ENCODE measurements at places on chromosomes 16 and 17.

GRCh38 chr16:15866451-15866850 is 9.6 kb upstream of the MYH11 start:
- DNase-seq = no peak

GRCh38 chr17:67381929-67382257 is 4.8 kb downstream of the PITPNC1 start:
- no peak for DNase-seq

DNA sequence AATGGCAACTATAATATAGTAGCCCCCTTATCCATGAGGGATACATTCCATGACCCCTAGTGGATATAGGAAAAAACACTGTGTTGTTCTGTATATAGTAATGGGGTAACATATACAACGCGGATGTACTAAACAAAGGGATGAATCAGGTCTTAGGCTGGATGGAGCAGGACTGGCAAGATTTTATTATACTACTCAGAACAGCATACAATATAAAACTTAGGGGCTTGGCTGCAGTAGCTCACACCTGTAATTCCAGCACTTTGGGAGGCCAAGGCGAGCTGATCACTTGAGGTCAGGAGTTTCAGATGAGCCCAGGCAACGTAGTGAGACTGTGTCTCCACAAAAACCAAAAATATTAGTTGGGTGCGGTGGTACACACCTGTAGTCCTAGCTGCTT is 26.8 kb downstream of the VMP1 start:
- DNase-seq = no peak

GRCh38 chr17:62895320-62896301 is 70.4 kb upstream of the TANC2 start:
- DNase-seq = no peak

DNA sequence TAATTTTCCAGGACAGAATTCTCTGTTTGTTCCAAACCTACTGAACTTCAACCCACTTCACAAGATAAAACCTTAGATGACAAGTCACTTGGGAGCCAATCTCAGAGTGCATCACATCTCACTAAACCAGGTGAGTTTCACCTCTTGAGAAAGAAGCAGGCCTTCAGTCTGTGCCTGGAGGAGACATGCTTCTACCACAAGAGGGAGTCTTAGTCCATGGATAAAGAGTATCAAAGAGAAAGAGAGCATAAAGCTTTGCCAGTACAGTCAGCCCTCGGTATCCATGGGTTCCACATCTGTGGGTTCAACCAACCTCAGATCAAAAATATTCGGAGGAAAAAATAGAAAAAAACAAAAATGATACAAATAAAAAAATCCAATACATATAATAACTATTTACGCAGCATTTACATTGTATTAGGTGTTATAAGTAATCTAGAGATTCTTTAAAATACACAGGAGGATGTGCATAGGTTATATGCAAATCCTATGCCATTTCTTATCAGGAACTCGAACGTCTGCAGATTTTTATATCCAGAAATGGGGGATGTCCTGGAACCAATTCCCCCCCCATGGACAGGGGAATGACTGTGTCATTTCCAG is 37.7 kb downstream of the DUSP14 start:
- peak; percentile 50 for DNase-seq

DNA sequence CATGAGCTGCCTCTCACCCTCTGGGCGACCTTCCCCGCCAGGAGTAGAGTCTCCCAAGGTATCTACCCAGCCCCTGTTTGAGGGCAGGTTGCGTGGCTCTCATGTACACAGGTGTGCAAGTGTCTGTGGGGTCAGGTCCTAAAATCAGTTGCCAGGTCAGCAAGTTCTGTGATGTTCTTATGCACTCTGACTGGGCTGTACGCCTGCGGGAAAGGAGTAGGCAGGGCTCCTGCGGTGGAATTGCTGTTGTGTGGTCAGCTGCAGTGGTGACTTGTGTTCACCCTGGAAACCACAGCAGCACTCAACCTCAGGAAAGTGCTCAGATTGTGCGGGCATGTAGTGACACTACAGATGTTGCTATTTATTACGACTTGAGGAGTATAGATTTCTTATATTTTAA is 19.4 kb downstream of the NARF start:
- no peak for DNase-seq

GRCh38 chr17:78313735-78314648 is 45.9 kb downstream of the SOCS3 start:
- DNase-seq = peak; percentile 45

DNA sequence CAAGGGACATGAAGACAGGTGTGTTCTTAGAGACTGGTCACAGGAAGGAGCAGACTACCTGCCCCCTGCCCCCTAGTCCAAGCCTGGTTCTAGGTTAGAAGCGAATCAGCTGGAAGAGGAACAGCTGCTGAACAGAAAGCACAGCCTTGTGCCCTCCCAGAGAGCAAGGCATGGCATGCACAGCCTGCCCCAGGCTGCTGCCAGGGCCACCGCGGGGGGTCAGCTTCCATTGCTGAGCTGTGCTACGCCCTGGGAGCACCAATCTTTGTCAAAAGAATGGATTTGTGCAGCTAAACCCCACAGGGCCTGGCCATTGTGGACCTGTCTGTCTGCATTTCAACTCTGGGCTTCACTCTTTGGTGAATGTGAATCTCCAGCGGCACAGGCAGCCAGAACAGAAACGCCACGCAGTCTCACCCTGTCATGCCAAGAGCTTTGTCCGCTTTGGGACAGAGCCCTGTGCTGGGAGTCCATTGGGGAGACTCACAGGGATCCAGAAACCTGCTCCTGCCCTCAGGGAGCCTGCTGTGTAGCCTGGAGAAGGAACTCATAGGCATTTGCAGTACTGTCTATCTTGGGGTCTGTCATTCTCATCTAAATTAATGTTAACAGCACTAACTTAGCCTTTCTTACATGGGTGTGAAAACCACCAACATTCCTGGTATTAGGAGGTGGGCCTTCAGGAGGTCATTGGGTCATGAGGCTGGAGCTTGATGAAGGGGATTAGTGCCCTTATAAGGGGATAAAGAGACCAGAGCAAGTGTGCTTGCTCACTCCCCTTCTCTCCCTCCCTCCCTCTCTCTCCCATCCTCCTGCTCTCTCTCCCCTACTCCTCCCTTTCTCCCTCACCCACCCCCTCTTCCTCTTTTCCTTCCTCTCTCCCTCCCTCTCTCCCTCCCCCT is 25.6 kb upstream of the CDRT4 start:
- no peak for DNase-seq

DNA sequence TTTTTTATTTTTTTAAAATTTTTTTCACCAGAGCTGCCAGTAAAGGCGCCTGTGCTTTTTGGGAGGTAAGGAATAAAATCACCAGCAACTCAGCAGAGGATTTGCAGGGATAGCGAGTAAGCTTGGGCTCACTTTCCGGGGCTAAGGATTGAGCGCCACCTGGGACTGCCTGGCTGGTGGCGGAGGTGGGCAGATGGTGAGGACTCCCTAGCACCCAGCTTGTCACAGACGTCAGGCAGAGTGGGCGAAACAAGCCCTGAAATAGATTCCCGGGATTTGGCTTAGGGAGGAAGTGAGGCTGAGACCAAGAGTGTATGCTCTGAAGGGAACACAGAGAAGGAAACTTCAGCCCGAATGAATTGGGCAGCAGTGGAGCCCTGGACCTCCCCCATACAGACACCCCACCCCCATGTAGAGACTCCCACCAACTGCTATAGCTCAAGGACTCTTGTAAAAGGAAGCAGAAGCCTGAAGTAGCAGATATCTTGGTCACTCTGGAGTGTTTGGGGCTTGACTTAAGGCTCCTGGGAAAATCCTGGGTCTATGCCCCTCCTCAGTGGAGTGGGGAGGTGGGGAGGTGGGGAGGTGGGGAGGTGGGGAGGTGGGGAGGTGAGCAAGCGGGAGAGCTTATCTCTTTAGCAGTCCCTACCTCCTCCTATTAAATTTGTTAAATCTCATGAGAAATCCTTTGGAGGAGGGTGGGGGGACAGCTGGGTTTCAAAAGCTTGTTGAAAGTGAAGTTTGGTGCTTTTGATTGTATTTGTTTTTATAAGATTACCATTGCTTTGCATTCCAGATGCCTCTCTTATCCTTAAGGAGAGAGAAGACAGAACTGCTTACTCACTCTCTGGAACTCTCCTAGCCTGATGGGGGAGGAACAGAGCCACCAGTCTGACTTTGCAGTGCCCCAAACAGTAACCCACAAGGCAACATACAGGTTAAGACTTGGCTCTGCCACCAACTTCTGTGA is 8.2 kb downstream of the ARL4D start:
- DNase-seq = no peak

- peak; percentile 74 for DNase-seq
These were observed 31.5 kb upstream of the CDH5 start for GRCh38 chr16:66334853-66335574.

DNA sequence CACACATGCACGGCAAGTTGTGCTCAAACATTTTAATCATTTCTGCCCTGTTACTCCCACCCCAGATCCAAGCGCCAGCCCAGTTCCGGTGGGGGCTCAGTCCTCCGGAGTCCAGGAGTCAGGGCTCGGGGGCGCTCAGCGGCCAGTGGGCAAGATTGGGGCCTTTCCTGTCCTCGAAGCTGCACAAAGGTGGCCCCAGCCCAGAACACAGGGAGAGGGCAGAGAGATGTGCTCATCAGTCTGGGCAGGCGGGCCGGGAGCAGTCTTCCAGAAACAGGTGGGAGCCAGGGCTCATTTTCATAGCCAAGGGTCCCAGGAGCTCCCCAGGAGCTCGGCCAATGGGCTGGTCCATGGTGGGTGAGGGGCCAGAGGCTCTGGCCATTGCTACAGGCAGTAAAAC is 4.1 kb downstream of the PRSS8 start:
- DNase-seq = no peak

DNA sequence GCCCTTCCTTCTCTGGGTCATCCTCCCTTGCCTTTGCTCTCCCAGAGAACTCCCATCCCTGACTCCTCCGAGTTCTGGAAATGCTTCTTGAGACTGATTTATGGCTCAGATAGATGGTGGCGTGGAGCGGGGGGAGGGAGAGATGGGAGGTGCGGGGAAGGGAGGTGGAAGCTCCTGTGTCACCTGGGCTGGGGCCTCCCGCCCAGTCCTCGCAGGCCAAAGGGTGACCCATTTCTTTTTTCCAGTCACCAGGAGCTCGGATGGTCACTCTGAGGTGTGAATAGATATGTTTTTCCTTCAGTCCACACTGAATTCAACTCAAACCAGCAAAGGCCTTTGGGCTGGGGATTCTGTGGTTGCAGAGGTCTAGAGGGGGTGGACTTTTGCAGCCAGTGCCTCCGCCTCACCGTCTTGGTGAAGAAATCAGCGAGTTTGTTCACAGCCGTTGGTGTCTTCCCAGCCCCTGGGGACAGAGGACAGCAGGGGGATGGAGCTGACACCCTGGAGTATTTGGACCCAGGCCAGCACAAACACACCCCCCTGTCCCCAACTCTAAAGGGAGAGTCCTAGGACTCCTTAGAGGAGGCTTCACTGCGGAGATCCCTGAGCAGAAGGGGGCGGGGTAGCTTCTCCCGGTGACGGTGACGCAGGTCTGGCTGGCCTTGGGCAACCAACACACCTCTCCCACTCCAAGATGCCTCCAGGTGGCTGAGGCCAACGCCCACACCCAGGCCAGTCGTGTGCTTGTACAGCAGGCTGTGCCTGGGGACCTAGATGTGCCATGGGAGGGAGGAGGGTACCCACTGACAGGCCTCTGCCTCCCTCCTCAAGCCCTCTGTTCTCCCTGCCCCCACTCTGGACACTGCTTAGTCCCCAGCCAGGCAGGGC is 80.6 kb downstream of the AMFR start:
- no peak for DNase-seq

DNA sequence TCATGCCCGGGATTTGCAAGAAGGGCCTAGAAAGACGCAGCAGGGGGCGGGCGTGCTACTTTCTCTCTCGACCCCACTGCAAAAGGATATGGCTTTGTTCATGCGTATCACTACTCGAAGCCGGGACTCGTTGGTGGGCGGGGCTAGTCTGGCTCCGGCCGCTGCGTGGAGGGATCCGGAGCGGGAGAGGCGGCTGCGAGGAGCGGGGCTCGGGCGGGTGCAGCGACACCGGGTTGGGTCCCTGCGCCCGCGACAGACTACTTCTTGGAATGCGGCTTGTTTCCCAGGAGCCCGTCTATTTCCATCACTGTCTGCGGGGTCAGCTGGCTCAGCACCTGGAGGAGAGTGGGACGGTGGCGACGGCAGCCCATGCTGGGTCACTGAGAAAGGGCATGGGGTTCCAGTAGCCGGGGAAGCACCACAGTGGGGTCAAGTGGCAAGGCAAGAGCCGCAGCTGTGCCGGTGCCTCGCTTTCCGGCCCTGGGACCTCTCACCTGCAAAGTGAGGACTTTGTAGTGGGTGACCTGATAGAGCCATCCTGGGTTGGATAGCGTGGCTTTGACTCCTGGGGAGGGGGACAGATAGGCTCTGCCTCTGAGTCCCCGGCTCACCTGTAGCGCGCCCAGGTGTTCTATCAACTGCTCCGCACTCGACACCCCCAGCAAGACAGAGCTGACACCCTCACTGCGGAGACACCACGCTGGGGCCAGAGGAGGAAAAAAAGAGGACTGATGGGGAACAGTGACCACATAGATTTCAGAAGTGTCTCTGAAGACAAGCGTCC is 6.6 kb downstream of the KCNAB3 start:
- peak; percentile 89 for DNase-seq

DNA sequence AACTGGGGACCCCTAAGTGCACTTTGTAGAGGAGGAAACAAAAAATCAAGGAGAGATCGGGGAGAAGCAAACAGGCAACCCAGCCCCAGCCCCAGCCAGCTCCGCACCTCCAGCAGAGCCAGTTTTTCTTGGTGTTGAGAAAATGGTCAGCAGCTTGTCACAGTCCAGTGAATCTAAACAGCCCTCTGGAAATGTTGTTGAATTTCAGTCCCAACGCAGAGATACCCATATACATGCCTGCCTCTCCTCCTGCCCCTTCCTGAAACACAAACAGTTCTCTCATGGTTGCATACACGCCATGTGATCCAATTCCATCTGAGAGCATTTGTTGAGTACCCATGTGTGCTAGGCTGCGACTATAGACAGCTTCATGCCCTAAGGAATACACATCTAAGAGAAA is 42.4 kb upstream of the LHX1 start:
- DNase-seq = no peak

- no peak for DNase-seq
These were observed 1.8 kb downstream of the IL27 start for GRCh38 chr16:28504707-28505404.

DNA sequence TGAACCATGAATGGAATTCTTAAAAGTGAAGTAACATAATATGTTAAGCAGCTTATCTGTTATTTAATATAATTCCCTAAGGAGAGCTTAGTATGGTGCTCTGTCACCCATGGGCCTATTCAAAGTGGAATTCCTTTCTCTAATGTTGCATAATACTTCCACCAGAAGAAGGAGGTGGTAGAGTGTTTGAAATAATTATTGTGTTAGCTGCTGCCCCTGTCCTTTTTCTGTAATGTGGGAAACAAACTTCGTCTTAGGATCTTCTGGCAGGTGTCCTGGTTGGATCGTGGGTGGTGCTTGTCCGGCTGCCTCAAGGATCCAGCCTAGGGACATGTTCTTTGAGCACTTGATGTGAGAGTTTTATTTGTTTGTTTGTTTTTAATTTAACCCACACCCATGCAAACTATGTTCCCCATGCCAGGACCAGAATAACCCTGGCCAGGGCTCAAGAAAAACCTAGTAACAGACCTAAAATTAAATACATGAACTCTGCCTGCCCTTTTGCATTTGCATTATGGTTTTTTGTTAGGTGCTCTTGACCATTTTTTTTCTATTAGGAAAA is 46.1 kb downstream of the ZNRF1 start:
- DNase-seq = no peak

GRCh38 chr16:86033016-86033474 is 134.1 kb downstream of the IRF8 start:
- no peak for DNase-seq

Measured in NCI-H1105 treated with DMSO at 0.1 percent for 48 hours (cell line).